Fibroblast of upper back skin (primary cell): ENCODE measurements at places on chromosomes 12 and 14.

- DNase-seq, result no peak
These were observed 272.1 kb downstream of the LRIG3 start for GRCh38 chr12:58648176-58648575.

DNA sequence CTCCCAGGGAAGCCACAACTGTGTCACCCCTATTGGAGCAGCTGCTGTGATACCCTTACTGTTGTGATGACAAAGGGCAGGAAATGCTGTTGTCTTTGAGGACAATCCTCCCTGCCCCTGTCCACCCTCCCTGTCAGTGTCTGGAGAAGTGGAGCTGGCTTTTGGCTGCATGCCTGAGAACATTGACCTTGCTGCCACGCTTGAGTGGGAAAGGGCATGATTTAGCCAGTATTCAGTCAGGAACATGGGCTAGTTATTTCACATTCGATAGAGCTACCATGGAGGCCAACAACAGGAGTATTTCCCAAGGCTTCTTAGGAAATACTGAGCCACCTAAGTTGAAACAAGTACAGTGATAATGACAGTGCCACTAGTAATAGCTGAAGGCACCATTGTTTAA lies 59.4 kb downstream of the MYRFL start:
- no peak for DNase-seq

GRCh38 chr12:49476091-49476490 lies 62.7 kb upstream of the KCNH3 start:
- DNase-seq, result no peak

DNA sequence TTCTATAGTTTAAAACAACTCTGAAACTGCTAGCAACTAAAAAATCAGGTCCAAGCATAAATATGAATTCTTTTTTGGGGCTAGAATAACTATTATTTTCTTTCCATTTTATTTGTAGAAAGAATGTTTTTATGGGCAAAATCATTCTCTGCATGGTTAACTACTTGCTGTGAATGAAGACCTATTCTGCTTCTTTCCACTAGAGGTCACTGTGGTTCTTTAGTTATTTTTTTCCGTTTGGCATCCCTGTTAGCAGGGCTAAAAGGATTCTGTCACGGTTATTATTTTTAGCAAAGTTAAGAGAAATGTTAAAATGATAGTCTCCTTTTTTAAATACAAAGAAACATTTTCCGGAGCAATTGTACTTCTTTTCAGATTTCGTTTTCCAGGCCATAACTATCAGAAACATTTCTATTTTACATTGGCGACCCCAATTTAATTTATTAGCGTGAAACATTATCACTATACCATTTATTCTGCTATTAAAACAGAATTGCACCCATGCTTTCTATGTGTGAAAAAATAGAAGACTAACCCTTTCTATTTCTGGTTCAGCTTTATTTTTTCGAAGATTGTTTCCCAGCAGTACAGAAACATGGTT lies 404.8 kb downstream of the ATP23 start:
- peak; percentile 67 for DNase-seq
